ENCODE measurements at places on chromosomes 5 and 9. TPM values are rescaled to one million over a fixed set of nuclear protein-coding genes. Genes with fewer than 3 reads are reported as not detected.

NME5 gene
- total RNA-seq, result 1.2 TPM

FBP2 gene
- 0.38 TPM for total RNA-seq

- no peak for DNase-seq
Measured at GRCh38 chr9:133360400-133361393, 4.3 kb downstream of the SURF2 start.

DNA sequence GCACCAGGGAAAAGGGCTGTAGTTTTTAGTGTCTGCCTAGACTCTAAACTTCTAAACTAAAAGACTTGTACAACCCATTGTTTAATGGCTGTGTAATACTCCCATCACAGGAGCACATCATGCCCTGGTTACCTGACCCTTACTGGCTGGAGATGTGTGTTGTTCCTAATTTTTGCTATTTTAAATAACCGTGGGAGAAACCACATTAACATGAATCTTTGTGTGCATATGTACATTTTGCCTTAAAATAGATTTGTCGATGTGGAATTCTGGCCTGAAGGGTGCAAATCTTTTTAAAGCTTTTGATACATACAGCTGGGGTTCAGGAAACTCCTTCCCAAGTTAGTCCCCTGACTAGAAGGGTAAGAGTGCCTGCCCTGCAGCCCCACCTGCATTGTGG lies 39.7 kb downstream of the PHF2 start:
- no peak for DNase-seq

DNA sequence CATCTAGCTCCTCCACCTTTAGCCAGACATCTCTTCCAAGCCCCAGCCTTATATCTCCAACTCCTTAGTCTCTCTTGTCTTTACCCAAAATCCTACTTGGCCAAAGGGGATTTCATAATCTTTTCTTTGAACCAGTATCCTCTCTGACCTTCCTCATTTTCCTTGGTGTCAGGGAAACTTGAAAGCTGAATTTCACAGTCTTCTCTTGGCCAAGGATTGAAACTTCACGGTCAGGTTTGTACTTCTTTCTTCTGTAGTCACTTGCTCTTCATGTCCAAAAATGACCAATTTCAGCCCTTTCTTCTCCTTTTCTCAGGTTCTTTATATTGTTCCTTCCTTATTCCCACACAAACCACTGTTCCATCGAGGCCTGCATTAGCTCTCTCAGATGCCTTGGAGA lies 473.7 kb upstream of the KLF4 start:
- DNase-seq, result no peak

Measured in thymus (tissue), 14 donors.